ENCODE measurements at places on chromosomes 6 and 20.
A peak's percentile ranks its signal among the peaks of the same experiment; 100 is the strongest.

GRCh38 chr6:113486199-113486598 is 370.9 kb upstream of the MARCKS start:
- no peak for DNase-seq

GRCh38 chr6:90393232-90393884 is 96.7 kb upstream of the BACH2 start:
- DNase-seq, result no peak

GRCh38 chr20:49172413-49172812 is 15.7 kb downstream of the STAU1 start:
- DNase-seq, result no peak

GRCh38 chr6:31558631-31559500 is 11.5 kb downstream of the NFKBIL1 start:
- DNase-seq, result no peak

- no peak for DNase-seq
These were observed 13.0 kb downstream of the TMEM181 start for GRCh38 chr6:158572653-158573541.

GRCh38 chr6:144471986-144472385 is 186.9 kb downstream of the UTRN start:
- no peak for DNase-seq

- DNase-seq, result no peak
These were observed 187.6 kb downstream of the SOX4 start for GRCh38 chr6:21781128-21781527.

- no peak for DNase-seq
These were observed 134.1 kb downstream of the FAM83B start for GRCh38 chr6:54980511-54981275.

DNA sequence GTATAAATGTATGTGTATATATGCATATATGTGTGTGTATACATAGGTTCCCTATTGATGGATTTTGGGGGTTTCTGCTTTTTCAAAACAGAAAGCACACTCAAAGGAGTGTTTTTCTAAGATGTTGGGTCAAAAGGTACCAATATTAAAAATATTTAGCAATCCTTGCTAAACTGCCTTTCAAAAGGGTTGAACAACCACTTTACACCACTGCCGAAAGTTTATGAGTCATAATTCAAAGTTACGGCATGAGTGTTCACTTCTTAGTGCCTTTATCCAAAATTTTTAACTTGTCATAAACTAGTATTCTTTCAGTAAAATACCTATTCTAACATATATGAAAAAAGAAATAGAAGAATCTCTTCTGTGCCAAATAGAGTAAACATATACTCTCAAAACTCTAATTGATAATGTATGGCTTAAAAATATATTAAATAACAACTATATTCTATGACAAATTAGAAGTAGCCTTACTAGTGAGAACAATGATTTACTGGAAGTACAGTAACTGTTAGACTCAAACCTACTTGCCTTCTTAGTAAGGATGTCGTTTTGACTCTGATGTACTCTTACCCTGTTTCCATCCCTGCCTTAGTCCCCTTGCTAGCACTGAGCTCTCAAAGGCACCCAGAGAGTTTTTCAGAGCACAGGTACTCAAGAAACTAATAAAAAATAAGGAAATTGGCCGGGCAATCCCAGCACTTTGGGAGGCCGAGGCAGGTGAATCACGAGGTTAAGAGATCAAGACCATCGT is 136.1 kb downstream of the INSM1 start:
- no peak for DNase-seq

DNA sequence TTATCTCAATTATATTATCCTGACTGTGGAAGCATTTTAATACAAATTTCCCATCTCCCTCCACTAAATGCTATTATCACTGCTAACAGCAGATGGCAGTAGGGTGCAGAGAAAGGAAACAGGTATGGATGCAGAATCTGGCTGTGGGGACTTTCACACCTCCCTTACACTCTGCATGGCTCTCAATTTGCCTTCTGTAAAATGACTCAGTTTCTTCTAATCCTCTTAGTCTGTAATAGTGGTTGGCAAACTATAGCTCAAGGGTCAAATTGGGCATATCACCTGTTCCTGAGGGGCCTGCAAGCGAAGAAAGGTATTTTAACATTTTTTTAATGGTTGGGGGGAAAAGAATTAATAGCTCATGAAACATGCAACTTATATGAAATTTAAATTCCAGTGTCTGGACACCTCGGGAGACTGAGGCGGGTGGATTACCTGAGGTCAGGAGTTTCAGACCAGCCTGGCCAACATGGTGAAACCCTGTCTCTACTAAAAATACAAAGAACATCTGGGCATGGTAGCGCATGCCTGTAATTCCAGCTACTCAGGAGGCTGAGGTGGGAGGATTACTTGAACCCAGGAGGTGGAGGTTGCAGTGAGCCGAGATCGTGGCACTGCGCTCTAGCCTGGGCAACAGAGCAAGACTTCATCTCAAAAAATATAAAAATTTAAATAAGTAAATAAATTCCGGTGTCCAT is 83.5 kb downstream of the ZMYND8 start:
- peak; percentile 29 for DNase-seq

- no peak for DNase-seq
These were observed 5.8 kb downstream of the SLC2A4RG start for GRCh38 chr20:63745424-63745805.

DNA sequence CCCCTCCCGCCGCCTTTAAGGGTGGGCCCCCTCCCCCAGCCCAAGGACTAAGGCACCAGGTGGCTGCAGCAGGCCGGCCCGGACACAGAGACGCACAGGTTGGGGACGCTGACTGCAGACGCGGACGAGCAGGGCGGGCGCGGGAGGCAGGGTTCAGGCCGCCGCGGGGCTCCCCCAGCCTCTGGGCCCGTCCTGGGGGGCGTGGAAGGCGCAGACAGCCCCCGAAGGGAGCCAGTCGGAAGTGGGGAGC is 9.3 kb downstream of the DUSP15 start:
- DNase-seq, result no peak

DNA sequence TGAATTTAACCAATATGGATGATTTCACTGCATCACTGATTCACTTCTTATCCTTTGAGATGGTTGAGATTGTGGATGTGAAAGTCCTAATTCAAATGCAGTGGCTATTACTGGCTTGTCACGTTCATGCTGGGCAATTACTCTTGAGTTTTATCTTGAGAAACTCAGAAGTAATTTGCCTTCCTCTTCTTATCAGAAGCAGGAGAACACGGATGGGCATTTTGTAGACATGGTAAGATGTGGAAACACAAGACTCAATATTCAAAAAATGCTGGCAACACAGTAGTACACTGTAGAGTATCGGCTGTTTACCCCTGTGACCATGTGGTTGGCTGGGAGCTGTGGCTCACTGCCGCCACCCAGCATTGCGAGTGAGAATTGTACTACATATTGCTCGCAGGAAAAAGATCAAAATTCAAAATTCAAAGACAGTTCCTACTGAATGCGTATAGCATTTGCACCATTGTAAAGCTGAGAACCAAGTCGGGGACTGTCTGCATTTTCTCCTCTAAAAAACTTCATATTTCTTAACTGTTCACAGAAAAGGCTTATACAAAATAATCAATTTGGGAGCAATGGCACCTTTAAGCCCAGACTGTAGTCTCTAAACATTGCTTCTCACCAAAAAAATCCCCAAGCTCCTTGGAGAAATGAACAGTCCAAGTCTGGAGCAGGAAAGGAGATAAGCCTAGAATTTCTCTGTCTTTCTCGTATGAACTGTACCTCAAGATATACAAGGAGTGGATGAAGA is 61.9 kb upstream of the ELOVL5 start:
- no peak for DNase-seq

- no peak for DNase-seq
These were observed 152.1 kb downstream of the KHDC1L start for GRCh38 chr6:73073238-73073637.

- no peak for DNase-seq
These were observed 255.1 kb downstream of the BMP2 start for GRCh38 chr20:7022597-7022996.

DNA sequence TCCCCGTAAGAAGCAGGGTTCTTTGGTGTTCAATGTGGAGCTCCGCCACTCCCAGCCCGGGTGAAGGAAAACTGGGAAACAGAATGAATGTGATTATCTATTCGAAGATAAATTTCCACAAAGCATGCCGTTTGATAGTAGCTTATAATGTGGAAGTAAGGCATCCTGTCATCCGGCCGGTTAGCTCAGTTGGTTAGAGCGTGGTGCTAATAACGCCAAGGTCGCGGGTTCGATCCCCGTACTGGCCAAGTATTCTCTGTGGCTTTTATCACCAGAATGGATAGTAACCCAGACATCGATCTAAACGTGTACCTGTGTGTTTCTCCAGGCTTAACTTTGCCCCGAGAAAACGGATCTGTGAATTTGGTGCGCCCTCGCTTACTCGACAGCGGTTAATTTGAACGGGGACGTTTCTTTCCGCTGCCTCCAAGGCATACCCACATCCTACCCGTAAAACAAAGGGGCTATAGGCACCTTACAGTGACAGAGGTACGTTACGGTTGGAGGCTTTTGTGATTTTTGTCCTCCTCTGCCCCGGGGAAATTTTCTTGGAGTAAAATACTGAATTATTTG is 215.2 kb upstream of the ZNF184 start:
- DNase-seq, result peak; percentile 83

GRCh38 chr6:9978480-9978879 is 436.4 kb downstream of the TFAP2A start:
- DNase-seq, result no peak

- DNase-seq, result no peak
These were observed 91.0 kb upstream of the SSTR4 start for GRCh38 chr20:22944062-22944461.

- no peak for DNase-seq
These were observed 437.8 kb downstream of the UTRN start for GRCh38 chr6:144722925-144723324.

GRCh38 chr6:428047-428603 is 36.6 kb downstream of the IRF4 start:
- no peak for DNase-seq

DNA sequence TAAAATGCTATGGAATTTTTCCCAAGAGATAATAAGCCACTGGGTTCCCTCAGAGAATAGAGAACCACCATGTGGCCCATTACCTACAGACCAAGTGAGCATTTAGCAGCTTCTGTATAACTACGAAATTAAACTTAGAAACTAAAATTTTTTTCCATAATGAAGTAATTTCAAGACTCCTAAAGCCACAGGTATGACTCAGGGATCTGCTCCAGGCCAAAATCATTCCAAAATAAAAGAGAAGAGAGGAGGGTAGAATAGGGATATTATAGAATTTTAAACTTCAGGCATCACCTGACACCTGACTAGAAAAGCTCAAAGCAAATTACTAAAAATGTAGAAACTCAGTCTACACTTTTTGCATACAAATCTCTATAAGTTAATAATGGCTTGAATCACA is 108.9 kb upstream of the DST start:
- DNase-seq, result no peak

GRCh38 chr6:76681781-76682180 is 609.3 kb upstream of the IMPG1 start:
- no peak for DNase-seq

DNA sequence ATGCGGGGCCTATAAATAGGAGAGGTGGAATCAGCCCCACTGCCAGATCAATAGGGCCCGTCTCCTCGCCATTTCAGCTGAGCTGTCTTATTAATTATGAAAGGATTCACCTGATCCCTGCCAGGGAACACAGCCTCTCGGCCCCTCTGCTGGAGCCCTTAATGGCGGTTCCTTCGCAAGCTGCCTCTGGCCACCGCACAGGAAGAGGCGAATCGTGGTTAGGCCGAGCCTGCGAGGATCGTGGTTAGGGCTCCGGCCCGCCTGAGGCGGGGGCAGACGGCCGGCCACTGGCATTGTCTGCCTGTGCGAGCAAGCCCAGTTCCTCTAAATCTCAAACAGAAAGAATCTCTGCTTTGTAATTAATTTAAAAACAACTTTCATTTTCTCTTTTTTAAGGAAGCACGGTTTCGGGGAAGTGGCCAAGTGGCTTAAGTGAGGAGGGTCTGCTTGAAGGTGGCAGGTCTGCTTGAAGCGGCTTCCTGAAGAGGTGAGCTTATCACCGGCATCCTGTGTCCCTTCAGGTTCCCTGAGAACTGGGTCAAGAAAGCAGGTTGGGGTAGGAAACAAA is 9.2 kb downstream of the NRN1 start:
- DNase-seq, result no peak

DNA sequence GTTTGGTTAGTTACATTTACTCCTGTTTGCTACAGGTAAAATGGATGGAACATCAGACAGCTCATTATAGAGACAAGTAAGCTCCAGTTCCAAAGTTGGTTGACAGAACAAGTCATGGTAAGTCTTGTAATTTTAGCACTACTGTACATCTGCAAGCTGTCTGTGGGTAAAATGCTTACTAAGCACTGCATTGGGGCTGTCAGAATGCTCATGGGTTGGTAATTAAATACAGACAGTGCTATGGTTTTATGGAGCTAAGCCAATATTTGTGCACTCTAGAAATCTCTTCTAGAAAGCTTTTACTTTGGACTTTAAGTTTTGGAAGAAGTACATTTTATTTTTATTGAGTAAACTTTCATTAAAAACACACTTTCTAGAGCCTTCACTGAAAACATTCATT is 419.2 kb upstream of the MMS22L start:
- DNase-seq, result no peak

DNA sequence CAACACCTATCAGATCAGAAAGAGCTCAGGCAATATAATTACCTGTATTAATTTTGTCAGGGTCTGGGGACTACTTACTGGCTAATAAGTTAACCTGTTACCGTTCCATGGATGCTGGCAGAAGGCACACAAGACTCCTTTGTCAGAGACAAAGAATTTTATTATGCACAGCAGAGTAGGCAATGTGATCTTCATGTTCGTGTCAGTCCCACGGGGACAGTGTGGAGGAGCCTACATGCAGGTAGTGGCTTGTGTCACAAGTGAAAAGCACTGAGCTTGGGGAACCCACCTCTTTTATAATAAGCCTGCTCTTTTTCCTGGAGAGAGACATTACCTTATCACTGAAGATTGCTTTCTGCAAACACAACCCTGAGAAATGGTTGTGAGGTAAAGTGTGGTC is 96.9 kb downstream of the CD164 start:
- DNase-seq, result no peak

DNA sequence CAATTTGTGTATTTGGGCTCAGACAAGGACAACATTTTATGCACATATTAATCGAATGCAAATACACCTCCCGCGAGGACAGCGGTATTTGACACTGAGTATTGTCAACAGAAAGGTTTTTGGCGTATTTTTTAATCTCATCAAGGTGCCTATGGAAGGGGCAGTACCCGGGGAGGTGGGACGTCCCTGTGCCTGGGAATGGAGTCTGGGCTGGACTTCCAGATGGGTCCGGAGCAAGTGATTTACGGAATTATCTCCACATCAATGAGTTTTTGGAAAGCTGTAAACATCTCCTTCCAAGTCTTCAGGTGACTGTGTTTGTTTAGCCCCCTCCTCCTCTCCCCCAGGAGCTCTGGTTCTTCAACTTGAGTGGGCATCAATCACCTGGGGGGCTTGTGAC is 39.8 kb downstream of the PRR18 start:
- DNase-seq, result no peak

- DNase-seq, result no peak
These were observed 99.8 kb downstream of the TTLL2 start for GRCh38 chr6:167424700-167425099.
